ENCODE measurements at places on chromosomes 11 and 22.

DNA sequence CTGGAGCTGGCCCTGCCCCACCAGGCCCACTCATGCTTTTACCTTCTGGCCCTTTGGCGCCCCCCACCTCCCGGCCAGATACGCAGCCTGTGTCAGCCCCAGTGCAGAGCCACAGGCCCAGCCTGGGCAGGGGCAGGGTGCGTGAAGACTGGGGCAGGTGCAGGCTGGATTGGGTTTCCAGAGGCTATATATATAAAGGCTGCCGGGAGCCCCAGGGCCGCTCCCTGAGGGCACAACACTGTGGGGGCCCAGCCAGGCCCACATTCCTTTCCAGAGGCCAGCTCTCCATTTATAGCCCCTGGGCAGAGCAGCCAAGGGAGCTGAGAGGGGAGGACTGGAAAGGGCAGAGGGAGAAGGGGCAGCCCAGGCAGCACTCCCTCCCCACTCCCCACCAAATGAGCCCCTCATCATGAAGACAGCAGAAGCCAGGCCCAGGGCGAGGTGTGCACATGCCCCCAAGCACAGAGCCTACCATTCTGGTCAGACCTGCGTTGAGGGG lies 5.0 kb upstream of the MYOD1 start:
- DNase-seq = no peak

- no peak for DNase-seq
These were observed 54.3 kb downstream of the RTL6 start for GRCh38 chr22:44443641-44444235.

- DNase-seq = no peak
These were observed 90.3 kb upstream of the MTMR2 start for GRCh38 chr11:96014217-96014616.

- DNase-seq = no peak
These were observed 68.0 kb upstream of the YWHAH start for GRCh38 chr22:31876156-31876920.

GRCh38 chr11:124801014-124801413 lies 808 bp upstream of the MSANTD2 start:
- peak; percentile 92 for DNase-seq

GRCh38 chr22:37309211-37310074 lies 27.1 kb downstream of the CYTH4 start:
- no peak for DNase-seq

DNA sequence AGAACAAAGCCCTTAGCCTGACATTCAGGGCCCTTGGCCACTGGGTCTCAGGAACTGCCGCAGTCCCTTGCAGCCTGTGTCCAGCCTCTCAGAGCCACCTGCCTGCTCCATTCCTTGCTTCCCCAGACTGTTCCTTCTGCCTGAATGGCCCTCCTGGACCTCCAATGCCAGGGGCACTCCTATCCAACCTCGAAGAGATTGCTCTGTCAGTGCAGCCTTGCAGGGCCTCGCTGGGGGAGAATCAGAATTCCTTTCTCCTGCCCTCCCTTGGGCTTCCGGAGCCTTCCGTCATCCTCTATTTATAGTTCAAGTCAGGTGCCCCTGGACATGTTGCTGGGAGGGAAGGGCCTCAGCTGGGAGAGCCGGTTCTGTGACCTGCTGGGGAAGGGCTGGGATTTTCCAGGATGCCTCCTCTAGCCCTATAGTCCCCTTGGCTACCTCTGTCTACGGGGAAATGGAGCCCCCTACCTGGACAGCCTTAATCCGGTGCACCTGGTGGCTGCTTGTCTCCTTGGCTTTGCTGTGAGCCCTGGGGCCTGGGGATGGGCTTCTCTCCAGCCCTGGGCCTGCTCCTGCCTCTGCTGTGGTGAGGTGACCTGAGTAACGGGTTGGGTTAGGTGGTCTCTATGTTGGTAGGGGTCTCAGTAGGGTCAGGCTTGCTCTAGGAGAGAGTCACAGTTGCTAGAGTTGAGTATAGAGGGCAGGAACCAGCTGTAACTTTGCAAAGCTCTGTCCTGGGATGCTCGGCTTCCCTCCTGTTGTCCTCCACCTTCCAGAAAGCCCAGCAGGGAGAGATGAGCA lies 45.9 kb upstream of the SYT7 start:
- no peak for DNase-seq

DNA sequence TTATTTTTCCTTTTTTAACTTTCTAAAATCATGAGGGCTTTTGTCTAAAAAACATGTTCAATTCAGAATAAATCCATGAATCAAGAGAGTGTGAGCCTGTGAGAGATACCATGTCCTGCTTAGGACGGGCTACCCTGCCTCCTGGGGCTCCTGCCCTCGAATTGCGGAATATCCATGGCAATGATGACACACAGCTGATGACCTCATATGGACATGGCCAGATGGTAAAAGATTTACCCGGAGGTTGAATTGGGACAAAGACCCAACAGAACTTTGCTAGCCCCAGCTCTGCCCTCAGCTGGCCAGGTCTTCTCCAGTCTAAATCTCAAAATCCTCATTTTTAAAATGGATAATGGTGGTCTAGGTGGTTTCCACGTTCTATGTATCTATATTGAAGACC lies 538.1 kb upstream of the API5 start:
- DNase-seq = no peak

GRCh38 chr11:8283465-8284230 lies 20.0 kb upstream of the LMO1 start:
- no peak for DNase-seq

- DNase-seq = no peak
These were observed 941.2 kb downstream of the DLG2 start for GRCh38 chr11:84685976-84686375.

GRCh38 chr22:37156686-37157435 lies 7.1 kb upstream of the IL2RB start:
- DNase-seq = no peak

DNA sequence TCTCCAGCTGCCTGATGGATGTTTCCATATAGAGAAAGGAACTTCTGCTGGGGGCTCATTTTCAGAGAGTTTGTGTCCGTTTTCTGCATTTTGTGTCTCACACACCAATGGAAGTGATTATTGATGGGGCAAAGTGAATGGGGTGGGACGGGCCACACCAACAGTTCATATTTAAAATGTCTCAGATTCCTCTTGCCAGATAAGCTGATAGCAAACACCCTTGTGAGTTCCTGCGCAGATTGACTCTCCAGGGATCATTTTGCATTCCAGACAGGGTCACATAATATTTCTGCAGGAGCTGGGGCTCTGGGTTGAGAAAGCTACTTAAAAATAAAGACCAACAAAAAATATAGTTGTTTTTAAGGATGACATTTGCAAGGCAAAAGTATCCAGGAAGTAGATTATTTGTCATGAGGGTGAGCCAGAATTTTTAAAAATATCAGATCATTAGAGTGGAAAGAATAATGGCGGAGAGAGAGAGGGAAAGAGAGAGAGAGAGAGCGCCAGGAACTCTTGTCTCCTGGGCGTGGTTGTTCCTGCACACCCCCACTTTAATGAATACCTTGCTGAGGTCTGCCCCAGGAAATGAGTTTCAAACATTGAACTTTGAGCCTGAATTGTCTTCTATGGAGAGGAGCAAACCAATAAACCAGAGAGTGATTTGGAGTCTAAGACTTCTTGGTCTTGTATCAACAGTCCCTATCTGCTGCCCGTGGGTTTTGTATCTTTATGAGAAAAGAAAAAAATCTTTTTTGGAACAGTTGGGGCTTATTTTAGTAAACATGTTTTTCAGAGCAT lies 33.3 kb downstream of the MICAL2 start:
- no peak for DNase-seq

GRCh38 chr11:98136357-98136756 lies 884.4 kb upstream of the CNTN5 start:
- no peak for DNase-seq

- no peak for DNase-seq
These were observed 47.9 kb upstream of the ARHGAP42 start for GRCh38 chr11:100639140-100639539.

DNA sequence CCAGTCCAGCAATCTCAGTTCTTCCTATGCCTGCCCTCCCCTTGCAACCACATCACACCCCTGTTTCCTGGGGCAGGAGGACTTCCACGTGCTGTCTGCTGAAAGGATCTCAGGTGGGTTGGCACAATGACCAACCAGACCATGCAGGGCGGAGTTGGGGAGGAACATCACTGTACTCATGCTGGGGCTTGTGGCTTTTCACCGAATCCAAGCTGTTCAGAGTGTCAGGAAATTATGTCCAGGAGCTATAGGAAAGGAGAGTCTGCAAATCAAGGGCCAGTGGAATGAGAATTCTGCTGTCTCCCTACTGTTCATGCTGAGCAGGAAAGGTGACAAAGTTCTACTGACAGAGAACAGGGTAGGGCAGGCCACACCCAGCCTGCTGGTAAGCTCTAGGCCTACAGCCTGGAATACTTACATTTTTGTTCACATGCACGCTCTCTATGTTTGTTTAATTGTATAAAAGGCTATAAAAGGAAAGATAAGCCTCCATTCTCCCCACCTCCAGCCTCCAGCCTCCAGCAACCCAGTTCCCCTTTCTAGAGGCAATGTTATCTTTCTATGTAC lies 1.7 kb upstream of the PLAAT2 start:
- DNase-seq = no peak

- DNase-seq = no peak
These were observed 14.6 kb downstream of the GAL start for GRCh38 chr11:68698993-68699392.

DNA sequence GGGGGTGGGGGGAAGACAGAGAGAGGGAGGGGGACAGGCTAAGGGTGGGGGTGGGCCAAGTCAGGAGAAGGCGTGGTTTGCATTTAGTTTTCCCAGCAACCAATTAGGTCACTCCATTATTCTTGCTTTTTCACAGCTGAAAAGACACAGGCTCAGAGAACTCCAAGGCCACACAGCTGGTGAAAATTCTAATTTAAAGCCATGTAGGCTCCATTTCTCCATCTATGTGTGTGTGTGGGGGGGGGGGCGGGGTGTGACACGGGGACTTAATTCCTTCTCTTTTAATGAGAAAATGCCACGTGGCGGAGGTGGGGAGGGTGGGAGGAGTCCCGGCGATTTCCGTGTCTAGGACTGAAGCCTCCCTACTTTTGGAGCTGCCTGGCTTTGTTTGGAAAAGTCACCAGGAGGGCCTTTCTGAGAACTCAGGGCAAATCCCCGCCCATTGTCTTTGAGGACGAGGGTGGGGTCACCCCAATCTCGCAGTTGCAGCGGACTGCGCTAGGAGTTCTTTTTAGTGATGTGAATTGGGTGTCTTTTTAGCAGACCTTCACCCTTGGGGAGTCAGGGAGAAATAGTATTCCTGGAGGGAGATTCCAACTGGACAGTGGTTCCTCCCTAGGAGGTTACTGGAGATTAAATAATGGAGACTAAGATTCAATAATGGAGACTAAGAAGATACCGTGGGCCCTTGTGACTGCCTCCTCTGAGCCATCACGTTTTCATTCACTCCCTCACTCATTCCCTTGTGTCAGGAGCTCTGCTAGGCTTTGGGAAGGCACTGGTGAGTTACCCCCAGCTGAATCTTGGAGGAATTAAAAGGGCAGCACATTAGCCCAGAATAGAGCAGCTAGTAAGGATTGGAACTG lies 36.4 kb upstream of the PTPRJ start:
- no peak for DNase-seq

DNA sequence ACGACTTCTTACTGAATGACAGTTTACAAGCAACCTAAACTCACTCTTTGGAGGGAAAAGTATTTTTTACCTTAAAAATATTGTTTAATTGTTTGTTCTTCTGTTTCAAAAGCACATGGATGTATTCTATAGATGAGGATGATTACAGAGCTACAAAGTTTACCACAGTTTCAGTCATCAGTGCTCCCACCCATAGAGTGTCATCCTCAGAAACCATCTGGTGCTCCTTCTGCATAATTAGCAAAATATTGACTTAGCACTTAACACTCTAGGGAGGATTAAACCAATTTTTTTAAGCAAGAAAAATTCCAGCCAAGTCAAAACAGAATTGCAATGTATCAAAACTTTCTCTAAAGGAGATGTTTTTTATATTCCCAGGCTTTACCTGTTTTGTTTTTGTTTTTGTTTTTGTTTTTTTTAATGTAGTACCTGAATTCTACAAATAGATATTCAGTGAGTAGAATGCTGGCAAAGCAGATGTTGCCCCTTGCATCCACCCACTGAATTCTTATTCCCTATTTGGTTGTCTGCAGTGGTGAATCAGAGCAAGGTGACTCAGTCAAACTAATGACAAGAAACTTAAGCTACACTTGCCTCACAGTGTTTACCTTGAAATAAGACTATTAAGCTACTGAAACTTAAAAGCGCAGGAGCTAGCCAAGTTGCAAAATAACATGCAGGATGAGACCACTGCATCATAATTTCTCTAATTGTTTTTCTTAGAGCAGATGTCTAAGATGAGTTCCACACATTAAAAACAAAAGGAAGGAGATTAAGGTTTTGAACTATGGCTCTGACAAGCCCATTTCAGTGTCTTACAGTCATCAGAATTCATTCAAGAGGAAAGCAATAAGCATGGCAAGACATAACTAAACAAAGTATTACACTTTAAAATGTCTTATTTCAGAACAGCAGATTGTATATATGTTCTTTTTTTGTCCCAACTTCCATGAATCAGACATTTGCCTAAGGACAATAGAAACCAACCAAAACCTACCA lies 155.1 kb upstream of the SOX6 start:
- peak; percentile 72 for DNase-seq

DNA sequence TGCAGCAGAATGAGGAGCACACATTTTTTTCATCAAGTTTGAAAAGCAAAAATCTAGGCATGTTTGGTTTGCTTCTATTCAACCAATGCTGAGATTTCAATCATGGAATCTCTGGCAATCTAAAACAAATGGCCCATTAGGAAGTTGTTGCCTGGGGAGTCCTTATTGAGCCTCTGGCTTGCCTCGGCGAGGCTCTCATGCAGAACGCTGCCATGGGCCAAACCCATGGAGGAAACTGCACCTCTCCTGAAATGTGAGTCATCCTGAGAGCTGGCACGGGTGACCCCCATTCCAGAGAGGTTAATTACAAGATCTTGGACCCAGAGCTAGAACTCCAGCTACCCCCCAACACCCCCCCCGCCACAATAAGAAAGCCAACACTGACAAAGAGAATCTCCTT lies 80.7 kb downstream of the MN1 start:
- no peak for DNase-seq

- no peak for DNase-seq
These were observed 71.2 kb downstream of the USP35 start for GRCh38 chr11:78259777-78260487.

- no peak for DNase-seq
These were observed 442.4 kb upstream of the ISX start for GRCh38 chr22:34623580-34623979.

DNA sequence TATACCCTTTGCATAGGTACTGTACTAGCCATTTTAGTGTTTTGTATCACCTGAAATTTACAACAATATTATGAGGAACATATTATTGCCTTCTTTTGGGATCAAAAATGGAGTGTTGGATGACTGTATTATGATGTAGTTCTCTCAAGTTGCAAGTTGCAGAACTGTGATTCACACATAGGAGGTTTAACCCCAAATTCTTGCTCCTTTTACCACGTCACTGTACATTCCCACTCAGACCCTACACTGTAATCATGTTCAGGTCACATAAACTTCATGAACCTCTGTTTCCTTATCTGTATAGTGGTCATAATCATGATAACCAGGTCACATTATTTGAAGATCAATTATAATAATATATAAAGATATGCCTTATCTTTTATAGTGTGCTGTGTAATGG lies 925.1 kb upstream of the TENM4 start:
- DNase-seq = no peak

- no peak for DNase-seq
These were observed 316.1 kb downstream of the TMEM135 start for GRCh38 chr11:87353771-87354345.

Data from RKO (cell line).